ENCODE measurements at places on chromosomes 7 and 10.

DNA sequence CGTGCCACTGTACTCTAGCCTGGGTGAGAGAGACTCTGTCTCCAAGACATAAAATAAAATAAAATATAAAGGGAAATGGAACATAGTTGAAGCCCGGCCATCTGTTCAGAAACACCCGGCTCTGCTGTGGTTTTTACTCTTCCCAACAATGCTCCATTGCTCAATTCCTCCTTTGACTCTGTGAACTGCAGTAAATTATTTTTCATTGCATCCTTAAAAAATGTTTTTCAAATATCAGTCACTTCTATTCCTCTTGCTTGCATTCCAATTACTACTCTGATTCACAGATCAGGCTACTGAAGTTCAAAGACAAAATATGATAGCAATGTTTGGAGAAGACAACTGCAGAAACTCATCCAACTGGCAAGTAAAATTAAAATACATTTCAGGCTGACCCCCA lies 983.0 kb downstream of the SORCS1 start:
- no peak for DNase-seq

DNA sequence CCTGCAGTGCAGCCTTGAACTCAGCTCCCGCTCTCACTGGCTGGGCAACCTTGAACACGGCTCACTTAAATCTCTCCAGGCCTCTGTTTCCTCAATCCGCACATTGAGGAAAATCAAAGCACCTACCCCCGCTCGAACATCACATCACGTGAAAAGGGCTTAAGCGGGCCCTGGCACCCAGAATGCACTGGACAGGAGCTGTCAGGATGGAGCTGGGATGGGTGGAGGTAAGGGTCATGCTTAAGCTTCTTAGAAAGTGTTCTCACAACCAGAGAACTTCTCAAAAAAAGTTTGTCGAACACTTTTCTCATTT lies 55.7 kb upstream of the MGMT start:
- no peak for DNase-seq

DNA sequence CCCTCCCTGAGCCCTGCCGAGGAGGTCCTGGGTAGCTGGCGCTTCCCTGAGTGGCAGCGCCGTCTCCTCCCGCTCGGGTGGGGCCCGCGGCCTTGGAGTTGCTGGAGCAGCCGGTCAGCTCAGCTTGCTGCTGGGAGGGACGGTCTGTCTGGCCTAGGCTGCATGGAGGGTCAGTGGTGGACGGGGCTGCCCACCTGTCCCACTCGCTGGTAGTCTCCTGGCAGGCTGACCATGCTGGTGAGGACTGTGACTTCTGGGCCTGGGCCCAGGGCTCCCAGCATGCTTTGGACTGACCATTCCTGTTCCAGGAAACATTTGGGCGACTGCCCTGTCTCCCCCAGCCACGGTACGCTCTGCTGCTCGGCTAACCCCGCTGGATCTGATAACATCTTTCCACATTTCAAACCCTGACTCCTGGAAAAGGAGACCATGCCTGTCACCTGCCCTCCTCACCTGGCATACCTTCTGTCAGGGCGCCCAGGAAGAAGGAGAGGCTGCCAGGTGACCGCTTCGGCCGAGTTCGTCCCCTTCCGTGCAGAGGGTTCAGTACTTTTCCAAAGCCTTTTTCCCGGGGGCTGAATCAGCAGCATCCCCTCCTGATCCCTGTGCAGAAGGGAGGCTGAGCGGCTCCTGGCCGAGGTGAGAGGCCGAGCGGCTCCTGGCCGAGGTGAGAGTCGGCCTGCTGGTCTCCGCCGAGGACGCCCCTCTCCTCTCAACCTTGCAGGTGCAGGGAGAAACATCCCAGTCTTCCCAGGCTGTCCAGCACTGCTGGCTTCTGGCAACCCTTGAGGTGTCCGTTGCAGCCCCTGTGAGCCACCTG lies 43.4 kb downstream of the FAM20C start:
- no peak for DNase-seq

DNA sequence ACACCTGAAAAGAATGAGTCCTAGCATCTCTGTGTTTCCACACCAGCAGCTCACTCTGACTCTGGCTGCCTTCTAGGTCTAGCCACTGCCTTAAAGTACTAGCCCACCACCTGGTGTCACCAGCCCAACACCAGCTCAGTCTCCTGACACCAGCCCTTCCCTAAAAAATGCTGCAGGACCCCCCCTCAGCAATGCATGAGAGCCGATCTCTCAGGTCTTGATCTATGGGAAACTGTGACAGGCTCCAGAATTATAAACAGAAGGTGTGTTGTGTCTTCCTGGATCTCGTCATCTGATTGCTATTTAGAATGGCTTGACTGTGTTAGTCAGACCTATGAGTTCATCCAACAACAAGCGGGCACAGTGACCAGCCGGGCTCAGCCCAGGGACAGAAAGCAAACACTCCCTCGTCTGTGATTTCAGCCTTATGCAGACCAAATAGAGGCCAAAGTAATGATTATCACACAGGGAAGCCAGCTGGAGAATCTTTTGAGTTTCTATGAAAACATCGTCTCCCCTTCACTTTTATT lies 66.6 kb downstream of the CUBN start:
- peak; percentile 93 for DNase-seq

- no peak for DNase-seq
These were observed 17.3 kb downstream of the ZNF438 start for GRCh38 chr10:31014161-31014875.

- DNase-seq = no peak
These were observed 108.6 kb upstream of the PODXL start for GRCh38 chr7:131665021-131665420.

- DNase-seq = peak; percentile 17
These were observed 455.0 kb downstream of the CCSER2 start for GRCh38 chr10:84783386-84783785.

- no peak for DNase-seq
These were observed 41.1 kb downstream of the ABRAXAS2 start for GRCh38 chr10:124842721-124843120.

- DNase-seq = no peak
These were observed 9.7 kb downstream of the INTS1 start for GRCh38 chr7:1494447-1494846.

- DNase-seq = no peak
These were observed at the start of gene TUBAL3 for GRCh38 chr10:5404208-5405041. TSS of gene TUBAL3 (minus strand) at chr10:5404828. CDS start at chr10:5404792, 36 bp downstream.

- no peak for DNase-seq
These were observed 169.7 kb downstream of the ITGB1 start for GRCh38 chr10:32788359-32788758.

DNA sequence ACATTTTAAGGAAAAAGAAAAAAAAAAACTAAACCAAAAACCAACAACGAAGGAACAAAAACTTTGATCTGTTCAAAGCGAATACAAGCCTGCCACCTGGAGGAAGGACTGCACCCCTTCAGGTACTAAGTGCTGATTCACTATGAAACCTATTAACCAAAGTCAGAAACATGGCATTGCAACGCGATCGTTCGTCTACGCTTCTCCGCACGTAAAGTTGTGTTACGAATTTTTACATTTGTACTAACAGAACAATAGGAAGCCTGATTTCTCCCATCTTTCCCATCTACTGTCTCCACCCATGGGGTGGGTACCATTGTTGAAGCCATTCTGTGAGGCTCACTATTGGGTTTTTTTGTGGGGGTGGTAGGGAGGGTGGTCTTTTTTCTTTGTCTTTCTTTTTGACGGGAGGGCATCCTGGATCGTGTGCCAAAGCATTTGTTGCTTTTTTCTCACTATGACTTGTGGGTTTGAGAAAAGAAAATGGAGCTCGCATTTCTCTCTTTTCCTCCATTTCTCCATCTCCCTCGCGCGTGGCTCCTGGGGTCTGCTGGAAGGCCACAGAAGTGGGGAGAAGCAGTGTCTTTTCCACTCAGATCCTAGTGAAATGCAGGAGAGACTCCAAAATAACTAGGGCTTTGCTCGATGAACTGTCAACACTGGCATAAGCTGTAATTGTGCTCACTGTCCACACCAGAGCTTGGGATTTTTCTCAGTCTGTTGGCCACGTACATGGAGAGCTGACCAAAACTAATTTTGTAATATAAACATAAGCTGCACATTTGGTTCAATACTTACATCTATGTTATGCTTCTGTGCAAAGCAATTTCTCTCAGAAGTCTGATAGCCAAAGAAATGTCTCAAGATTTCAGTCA lies 100.9 kb upstream of the YAE1 start:
- peak; percentile 36 for DNase-seq

- DNase-seq = no peak
These were observed 174.6 kb upstream of the TARP start for GRCh38 chr7:38448054-38448453.
